ENCODE measurements at places on chromosomes 11 and 22. TPM values are rescaled to one million over a fixed set of nuclear protein-coding genes. Genes with fewer than 3 reads are reported as not detected.
A peak's percentile ranks its signal among the peaks of the same experiment; 100 is the strongest.

DNA sequence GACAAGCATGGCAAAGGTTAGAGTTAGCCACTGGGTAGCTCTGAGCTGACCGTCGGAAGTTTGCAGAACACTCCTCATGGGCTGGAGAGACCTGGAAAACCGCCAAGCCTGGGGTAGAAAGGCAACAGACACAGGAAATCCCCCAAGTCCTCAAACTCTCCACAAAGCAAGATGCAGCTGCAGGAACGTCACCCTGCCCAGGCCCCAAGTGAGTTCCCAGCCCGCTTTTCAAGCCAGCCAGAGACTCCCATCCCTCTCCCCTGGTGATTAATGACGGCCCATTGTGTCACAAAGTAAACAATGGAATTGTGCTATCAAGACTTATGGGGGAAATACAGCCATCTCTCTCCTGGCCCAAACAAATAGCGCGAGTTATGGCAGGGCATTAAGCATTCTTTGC lies 633.0 kb downstream of the TBC1D22A start:
- no peak overlapping the region for H3K4me3 ChIP-seq
- no peaks in the 10 kb centered on the region for H3K27me3 ChIP-seq
- DNase-seq, result no peak
- no peaks in the 10 kb centered on the region for H3K4me1 ChIP-seq
- H3K36me3 ChIP-seq, result no peaks in the 10 kb centered on the region

DNA sequence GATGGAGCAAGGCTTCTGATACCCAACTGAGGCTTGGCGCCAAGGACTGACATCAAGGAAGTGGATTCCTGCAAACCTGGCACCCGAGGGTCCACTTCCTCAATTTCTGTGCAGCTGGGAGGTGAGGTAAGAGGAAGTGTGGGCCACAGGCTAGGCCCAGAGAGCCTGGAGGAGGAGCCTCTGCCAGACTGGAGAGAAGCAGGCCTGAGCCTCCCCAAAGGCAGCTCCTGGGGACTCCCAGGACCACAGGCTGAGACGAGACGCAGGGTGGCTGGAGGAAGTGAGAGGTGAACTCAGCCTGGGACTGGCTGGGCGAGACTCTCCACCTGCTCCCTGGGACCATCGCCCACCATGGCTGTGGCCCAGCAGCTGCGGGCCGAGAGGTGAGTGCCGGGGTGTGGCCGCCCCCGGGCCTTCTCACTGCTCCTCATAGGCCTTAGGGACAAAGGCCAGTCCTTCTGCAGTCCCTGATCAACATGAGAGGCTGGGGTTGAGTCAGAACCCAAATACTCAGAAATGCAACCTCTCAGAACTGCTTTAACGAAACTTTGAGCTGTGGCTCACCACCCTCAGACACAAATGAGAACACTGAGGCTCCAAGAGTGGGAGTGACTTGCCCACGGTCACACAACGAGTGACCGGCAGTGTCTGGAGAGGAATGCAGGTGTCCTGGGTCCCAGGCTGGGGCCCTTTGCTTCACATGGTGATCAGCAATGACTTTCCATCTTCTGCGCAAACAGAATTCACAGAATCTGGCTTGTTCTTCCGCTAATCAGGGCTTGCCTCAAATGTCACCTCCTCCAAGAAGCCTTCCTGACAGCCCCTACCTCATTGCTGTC lies at the start of gene NCF4:
Gene NCF4 (plus strand): TSS at position 186 of the 839 bp plus-strand sequence. CDS start 166 bp downstream, at position 352.
- H3K4me1 ChIP-seq, result peaks cover 5% of the 10 kb centered on the region
- H3K36me3 ChIP-seq, result no peaks in the 10 kb centered on the region
- peak within 1 kb of the TSS; percentile 15 for H3K4me3 ChIP-seq
- peak within 1 kb of the TSS; percentile 24 for H3K27ac ChIP-seq
- DNase-seq, result no peak

DNA sequence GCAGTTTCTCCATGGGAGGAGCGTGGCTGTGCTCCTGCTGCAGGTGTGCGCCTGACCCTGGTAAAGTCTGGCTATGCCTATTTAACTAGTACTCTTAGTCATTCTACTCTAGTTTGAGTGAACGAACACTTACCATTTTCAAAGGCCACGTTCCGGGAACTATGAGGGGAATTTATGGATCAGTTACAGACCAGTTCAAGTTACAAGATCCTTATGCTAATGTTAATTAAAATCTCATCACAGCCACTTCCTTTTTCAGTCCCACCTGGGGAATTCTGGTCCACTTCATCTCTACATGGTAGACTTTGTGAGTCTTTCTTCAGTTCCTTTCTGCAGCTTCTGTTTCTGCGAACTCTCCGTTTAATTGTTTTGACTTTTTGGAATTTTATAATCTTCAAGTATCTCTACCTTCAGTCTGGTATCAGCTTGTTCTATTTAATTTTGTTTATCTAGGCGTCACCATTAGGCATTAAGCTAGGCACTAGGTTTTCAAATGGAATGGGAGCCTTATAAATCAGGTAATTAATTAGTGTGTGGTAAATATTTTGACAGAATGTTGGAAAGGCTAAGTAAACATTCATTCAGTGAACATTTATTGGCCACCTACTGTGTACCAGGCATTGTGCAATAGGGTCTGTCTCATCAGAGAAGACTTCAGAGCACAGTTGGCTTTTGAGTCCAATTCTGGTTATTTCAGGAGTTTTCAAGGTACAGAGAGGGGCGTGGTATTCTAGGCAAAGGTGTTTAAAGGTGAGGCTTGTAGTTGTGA lies 78.9 kb downstream of the GRK3 start:
- DNase-seq, result no peak
- no peaks in the 10 kb centered on the region for H3K36me3 ChIP-seq
- H3K4me3 ChIP-seq, result no peak overlapping the region
- H3K27ac ChIP-seq, result no peak overlapping the region

DNA sequence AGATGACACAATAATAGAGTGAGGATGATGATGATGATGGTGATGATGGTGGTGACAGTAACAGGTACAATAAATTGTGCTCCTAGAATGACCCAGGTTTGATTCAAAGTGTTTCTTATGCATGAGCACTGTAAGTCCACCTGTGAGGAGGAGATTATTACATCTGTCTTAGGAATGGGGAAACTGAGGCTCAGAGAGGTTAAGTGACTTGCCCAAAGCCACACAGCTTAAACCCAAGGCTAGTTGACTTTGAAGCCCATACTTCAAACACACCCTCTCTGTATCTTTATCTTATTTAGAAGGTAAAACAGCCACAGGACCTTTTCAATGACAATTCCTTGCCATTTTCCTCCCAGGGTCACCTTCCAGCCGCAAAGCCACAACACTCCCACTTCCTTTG lies 88.9 kb downstream of the MIAT start:
- DNase-seq, result no peak
- H3K36me3 ChIP-seq, result no peaks in the 10 kb centered on the region
- no peaks in the 10 kb centered on the region for H3K27me3 ChIP-seq
- H3K27ac ChIP-seq, result no peak overlapping the region
- no peaks in the 10 kb centered on the region for H3K4me1 ChIP-seq
- H3K4me3 ChIP-seq, result no peak overlapping the region

GRCh38 chr22:17982572-17983141 lies 41.7 kb downstream of the MICAL3 start:
- H3K4me3 ChIP-seq, result no peak overlapping the region
- no peak overlapping the region for H3K27ac ChIP-seq
- H3K4me1 ChIP-seq, result peaks cover 18% of the 10 kb centered on the region
- no peak for DNase-seq

OTOG gene
- not detected for total RNA-seq

HMBS gene
- total RNA-seq, result 35.5 TPM

ASCL2 gene
- 0.22 TPM for total RNA-seq
